ENCODE measurements at places on chromosomes 7 and 10.

GRCh38 chr7:5599543-5600200, 176.0 kb upstream of the TNRC18 start:
- no peak for DNase-seq

- DNase-seq, result no peak
These were observed 47.3 kb upstream of the VIPR2 start for GRCh38 chr7:159192013-159192412.

DNA sequence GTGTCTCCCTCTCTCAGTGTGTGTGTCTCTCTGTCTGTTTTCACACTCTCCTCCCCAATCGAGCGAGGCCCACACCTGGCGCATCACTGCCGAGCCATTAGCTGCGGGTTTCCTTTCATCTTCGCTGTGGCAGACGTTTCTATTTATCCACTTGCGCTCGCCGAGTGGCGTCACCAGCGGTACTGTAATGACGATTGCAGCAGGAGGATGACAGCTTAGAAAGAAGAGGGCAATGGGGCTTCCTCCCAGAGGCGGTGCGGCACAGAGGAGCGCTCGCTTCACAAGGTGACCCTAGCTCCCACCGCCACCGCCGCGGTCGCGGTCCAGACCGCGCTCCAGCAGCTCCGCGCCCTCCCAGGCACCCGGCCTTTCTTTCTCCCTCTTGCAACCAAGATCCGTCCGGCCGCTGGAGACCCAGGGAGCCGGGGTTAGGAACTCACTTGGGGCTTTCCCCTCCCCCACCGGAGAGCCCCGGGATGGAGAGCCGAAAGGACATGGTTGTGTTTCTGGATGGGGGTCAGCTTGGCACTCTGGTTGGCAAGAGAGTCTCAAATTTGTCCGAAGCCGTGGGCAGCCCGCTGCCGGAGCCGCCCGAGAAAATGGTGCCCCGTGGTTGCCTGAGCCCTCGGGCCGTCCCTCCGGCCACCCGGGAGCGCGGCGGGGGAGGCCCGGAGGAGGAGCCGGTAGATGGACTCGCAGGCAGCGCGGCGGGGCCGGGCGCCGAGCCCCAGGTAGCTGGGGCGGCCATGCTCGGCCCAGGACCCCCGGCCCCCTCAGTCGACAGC, at the start of gene EVX1:
Gene EVX1, plus strand, starts transcription at position 248 of the 785 bp plus-strand sequence. Its CDS starts 229 bp downstream, at position 477.
- peak; percentile 60 for DNase-seq

GRCh38 chr7:37927773-37928444, 7.5 kb downstream of the EPDR1 start:
- DNase-seq, result no peak

- DNase-seq, result no peak
These were observed 306.0 kb downstream of the TFEC start for GRCh38 chr7:115724400-115725056.

DNA sequence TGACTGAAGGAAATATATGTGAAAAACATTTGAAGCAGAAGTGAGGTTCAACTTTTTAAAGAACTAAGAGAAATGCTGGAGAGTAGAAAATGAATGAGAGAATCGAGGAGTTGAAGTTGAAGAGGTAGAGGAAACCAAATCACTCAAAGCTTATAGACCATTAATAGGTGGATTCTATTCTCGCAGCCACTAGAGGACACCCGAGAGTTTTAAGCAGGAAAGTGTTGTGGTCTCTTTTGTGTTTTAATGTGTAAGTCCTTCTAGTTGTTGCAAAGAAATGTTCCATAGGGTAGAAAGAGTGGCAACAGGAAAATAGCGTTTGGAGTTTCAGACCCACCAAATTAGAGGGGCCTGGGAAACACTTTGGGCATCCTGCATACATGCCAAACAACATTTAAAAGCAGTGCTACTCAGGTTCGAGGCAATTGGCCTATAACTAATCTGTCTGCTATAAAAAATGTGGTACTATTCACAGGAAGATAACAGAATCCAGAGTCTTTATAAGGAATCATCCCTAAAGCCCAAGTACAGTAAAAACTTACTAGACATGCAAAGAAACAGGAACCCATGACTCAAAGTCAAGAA, 75.3 kb upstream of the TAS2R16 start:
- no peak for DNase-seq
